ENCODE measurements at places on chromosomes 4 and X.

DNA sequence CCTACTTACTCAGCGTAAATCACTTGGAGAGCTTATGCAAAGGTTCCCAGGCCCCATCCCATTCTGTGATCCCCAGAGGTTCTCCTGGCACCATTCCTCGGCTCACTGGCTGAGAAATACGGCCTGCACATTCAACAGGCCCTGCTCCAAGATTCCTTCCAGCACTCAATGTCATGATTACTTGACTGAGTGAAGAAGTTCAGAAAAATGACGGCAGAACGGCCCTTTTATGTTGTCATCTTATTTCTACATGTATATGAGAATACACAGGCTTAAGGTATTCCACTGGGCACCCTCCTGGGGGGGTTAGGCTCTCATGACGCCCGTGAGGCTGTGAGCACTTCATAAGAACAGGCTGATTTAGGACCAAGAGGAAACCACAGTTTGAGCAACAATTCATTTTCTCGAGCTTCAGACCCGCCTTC is 190.6 kb downstream of the NSUN7 start:
- no peak for DNase-seq

GRCh38 chrX:48800574-48801279 is 1.1 kb upstream of the HDAC6 start:
- no peak for DNase-seq

DNA sequence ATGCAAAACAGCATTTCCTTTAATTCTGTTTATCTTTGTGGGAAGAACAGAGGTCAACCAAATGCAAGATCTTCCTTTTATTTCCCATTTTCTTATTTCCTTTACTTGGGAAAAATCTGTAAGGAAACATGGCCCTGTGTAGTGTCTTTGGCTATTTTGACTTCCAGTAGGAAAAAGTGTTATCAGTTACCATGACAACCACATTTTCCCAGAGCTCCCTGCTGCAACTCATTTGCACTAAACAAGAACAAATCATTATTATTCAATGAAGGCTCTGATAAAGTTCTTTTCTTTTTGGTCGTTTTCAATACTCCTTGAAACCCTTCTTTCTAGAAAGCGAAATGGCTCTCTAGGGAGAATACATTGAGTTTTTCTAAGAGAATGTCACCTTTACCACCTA is 117.2 kb upstream of the DDX53 start:
- DNase-seq, result no peak

- no peak for DNase-seq
Measured at GRCh38 chr4:23818097-23818885, 71.6 kb downstream of the PPARGC1A start.

- DNase-seq, result no peak
Measured at GRCh38 chr4:76374798-76375197, 46.1 kb downstream of the CCDC158 start.

DNA sequence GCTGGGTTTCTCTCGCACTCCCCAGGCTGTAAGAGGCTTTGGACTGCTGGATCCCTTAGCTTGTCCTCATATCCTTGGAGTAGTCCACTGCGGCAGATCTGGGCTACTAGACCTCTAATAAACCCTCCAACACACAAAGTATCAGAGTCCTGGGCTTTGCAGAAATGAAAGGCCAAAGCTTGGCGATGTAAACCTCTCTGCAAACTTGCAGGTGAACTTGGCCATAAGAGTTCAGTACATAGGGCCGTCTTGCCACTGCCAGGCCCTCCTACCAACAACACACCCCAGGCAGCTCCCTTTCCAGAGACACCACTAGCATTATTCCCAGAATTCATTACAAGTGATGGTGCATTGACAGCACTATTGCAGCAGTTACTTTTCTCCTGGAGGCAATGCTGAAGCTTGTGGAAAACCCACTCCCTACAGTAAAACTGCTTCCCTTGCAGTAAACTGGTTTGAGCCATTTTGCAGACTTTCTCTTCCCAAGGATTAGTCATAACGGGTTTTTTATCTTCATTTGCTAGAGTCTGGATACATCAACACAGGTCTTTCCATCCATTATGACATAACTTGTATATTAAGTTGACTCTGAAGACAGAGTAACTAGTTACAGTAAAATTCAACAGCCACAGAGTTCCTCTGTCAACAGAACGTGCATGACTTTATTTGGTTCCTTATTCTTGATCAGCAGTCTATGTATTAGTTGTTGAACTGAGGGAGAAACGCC is 2.4 kb downstream of the ANKRD50 start:
- no peak for DNase-seq

DNA sequence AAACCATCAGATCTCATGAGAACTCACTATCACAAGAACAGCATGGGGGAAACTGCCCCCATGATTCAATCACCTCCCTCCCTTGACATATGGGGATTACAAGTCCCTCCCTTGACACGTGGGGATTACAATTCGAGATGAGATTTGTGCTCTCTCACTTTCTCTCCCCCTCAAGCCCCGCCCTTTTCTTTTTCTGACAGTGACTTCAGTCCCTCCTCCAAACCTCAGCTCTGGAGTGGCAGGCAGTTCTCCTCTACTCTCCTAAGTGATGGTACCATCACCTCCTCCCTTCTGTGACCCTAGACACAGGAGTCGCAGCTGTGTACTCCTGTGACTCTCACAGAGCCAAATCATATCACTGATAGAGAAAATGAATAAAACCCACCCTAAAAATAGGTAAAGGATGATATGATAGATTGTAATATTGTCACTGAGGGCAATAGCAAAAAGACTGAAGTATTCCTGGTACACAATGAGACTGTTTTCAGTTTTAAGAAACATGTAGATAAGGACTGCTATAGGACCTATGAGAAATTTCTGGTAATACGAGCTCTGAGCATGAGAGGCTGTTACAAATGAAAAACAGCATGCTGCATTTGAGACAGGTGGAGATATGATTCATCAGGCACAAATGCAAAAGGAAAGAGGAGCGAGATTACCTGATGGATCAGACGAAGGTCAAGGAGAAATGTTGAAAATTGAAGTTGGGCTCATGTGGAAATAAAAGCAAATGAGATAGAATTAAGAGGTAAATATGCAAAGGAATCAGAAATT is 101.2 kb upstream of the CBLL2 start:
- DNase-seq, result no peak

GRCh38 chr4:31045724-31046318 is 325.7 kb downstream of the PCDH7 start:
- no peak for DNase-seq

GRCh38 chr4:19971829-19972228 is 279.9 kb upstream of the SLIT2 start:
- no peak for DNase-seq

GRCh38 chr4:42399393-42399792 is 2.1 kb downstream of the SHISA3 start:
- DNase-seq, result no peak

DNA sequence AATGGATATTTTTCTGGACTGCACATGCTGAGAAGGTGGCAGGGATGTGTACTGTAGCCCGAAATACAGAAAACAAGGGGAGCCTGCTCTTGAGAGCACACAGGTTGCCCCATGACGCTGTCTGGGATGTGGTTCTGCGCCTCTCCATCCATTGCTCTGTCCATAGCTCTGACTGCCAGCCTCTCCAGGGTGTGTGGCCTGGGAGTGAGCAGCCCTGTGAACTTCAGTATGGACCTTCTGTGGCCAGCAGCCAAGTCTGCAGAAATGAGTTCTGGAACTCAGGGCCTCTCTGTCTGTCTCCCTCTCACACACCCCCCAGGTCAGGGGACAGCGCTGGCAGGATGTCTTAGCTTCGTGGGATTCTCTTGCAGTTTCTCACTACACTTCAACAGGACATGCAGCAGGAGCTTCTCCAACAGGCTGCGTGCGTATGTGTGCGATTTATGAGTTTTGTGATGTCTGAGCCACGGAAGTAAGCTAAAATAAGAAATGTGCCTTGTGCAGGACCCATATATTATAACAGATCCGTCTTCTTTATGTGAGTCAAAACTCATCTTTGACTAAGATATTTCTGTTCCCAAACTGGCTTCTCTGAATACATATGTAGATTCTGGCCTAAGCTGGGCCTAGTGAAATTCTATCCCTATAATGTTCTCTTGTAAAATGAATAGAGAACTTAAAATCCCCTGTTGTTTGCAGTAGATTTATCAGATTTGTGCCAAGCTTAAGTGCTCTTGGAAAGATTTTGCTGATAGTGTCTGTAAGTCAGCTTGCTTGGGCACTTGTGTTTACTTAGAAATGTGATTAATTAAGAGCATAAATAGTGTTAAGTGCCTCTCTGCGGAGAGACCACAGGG is 40.0 kb downstream of the PROM1 start:
- DNase-seq, result no peak

DNA sequence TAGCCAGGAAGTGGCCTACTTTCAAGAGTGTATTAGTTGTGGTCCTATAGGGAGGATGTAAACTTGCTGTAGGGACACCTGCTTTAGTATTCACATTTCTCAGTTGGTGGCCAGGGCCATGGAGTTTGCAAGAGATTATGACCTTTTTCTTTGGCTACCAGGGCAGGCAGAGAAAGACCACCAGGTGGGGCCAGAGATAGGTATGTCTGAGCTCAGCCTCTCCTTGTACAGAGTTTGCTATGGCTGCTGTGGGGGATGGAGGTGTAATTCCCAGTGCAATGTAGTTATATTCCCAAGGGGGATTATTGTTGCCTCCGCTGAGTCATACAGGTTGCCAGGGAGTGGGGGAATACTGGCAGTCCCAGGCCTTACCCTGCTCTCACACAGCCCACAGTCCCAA is 26.3 kb upstream of the DACH2 start:
- DNase-seq, result no peak
